ENCODE measurements at places on chromosomes 7 and 10. TPM values are rescaled to one million over a fixed set of nuclear protein-coding genes. Genes with fewer than 3 reads are reported as not detected.

DNA sequence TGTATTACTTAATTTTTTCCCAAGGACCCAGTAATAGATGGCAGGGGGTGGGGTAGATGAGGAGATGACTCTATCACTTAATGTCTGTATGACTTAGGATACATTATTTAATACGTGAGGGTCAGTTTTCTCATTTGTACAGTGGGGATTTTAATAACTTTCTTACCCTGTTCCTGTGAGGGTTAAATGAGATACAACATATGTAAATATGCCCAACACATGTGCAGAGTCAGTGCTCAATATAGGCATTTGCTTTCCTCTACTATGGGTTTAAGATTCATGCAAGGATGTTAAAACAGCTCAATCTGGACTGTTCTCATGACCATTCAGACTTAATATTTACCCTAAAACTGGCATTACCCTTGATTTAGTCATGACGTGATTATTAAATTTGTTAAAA is 31.2 kb downstream of the ST7 start:
- no peak for DNase-seq

- DNase-seq: no peak
Measured at GRCh38 chr7:51261950-51262795, 54.4 kb downstream of the COBL start.

DNA sequence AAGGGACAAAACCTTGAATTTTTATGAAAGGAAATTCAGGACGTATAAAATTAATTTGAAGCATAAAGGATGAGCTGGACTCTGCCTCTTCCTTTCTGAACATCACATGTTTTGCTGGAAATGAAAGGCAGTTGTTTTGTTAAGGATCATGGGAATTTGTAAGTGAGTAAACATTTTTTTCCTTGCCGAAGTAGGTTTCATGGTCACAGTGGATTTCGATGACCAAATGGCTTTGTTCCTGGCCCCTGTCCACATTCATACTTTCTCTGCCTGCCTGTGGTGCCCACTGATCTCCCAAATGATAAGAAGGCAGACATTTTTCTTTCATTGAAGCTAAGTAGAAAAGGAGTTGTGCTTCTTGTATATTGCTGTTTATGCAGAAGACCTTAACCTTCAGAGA is 104.2 kb downstream of the ARID5B start:
- DNase-seq: no peak

- DNase-seq: no peak
Measured at GRCh38 chr7:88201305-88201704, 18.5 kb downstream of the SRI start.

DNA sequence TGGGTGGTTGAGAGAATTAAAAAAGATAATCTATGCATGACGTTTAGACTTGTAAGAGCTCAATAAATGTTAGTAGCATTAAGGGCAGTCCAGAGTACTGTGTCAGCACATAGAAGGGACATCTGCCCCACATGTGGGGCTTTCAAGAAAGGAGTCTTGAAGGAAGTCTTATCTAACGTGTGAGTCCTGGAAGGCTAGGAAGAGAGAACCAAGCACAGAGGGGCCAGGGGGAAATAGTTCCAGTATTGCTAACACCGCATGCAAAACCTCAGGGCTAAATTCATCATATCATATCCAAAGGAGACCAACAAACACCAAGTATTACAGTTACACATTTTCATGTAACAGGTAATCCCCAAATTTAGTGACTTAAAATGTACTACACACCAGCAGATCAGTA is 122.7 kb downstream of the AOAH start:
- DNase-seq: no peak

GRCh38 chr7:44639671-44640321 is 33.4 kb downstream of the OGDH start:
- peak; percentile 59 for DNase-seq

- no peak for DNase-seq
Measured at GRCh38 chr10:127860592-127860991, 32.1 kb downstream of the CLRN3 start.

- DNase-seq: no peak
Measured at GRCh38 chr10:35421553-35422178, 85.4 kb downstream of the CCNY start.

The MSMB gene
- not detected for total RNA-seq

DNA sequence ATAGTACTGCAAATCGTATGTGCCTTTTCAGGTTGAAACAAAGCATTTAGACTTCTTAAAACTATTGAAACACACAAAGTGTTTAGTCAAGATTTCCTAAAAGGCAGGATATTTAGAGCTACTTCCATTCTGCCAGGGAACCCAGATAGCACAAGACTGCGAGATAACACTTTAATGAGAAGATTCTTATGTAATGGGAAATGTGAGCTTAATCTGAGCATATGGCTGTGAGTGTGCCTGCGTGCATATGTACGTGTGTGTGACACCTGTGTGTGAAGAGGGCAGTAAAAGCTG is 14.3 kb upstream of the JCAD start:
- DNase-seq: no peak

DNA sequence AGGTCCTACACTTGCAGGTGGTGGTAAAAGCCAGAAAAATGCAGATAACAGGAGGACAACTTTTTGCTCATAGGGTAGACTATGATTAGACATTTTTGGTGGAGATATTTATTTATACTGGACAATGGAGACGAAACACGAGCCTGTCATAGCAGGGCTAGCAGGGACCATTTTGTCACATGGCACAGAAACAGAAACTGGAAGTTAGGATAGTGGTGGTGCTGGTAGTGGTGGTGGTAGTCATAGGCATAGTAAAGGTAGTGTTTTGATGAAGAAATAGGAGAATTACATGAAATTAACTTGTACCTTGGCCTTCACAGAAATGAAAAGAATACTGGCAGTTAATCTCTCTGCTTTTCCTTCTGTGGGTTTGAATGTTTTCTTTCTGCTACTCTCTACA is 8.8 kb upstream of the MGAM start:
- DNase-seq: no peak

Measured in right atrium auricular region (tissue), 2 donors.